Type B pancreatic cell (in vitro differentiated cells): ENCODE measurements at places on chromosomes 5 and 9.

DNA sequence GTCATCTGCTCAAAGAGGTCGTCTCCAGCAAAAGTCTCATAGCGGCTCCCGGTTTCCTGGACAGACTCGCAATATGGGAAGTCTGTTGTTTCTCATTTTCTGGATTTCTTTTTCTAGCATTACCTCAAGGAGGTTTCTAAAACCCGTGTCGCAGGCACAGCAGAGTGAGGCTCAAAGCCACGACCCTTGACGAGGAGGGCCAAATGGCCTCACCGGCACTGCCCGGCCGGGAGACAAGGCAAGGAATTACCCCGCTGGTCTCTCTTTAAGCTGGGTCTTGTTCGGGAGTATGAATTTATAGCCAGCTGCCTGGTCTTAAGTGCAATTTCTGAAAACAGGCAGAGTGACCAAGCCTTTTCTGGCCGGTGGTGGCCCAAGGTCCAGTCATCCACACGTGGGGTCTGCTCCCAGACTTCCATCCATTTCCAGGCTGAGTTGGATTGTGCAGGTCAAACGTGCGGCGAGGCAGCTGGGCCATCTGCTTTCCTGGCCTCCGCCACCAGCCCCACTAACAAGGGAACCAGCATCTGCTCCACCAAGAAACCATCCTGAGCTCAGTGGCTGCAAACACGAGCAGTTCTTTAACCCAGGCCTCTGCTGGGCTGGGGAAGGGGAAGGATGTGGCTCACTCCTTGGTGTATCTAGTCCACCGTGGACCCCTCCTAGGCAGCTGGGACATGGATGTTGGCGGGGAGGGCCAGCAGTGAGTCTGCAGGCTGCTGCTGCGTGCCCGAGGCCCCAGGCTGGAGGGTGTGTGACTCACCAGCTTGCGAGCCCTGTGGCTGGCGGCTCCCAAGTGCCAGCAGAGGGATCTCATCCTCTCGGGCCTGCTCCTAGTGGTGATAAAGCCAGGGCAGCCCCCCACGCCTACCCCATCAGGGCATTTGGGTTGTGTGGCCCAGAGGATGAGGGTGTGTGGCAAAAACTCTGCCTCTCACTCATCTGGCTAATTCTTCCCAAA lies 55.6 kb upstream of the COL5A1 start:
- peak; percentile 45 for DNase-seq
- no peak overlapping the region for H3K27ac ChIP-seq
- H3K36me3 ChIP-seq, result no peaks in the 10 kb centered on the region
- peaks cover 4% of the 10 kb centered on the region for H3K27me3 ChIP-seq
- peaks cover 8% of the 10 kb centered on the region for H3K4me1 ChIP-seq

- H3K4me3 ChIP-seq, result no peak overlapping the region
- H3K4me1 ChIP-seq, result peaks cover 19% of the 10 kb centered on the region
- H3K27me3 ChIP-seq, result no peaks in the 10 kb centered on the region
- peaks cover 11% of the 10 kb centered on the region for H3K36me3 ChIP-seq
Measured at GRCh38 chr5:60674251-60675069, 25.5 kb downstream of the DEPDC1B start.

GRCh38 chr9:129868872-129869486 lies 33.7 kb downstream of the USP20 start:
- no peaks in the 10 kb centered on the region for H3K27me3 ChIP-seq
- H3K36me3 ChIP-seq, result peaks cover 7% of the 10 kb centered on the region
- no peak overlapping the region for H3K4me3 ChIP-seq
- H3K27ac ChIP-seq, result no peak overlapping the region
- no peaks in the 10 kb centered on the region for H3K4me1 ChIP-seq

DNA sequence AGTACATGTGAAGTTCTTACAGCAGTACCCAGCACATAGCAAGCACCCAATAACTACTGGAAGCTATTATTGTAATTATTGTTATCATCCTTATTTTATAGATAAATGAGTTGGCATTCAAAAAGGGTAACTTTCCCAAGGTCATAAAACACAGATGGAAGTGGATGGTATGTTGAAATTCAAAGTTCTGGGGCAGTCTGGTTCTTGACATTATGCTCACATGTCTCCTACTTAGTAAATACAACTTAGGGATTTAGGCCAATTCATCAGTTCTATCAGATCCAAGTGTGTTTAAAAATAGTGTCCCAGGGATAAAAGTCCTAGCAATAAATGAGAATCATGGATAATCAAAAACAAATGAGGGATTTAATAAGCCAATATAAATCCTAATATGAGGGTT lies 265.2 kb downstream of the ADAMTSL1 start:
- no peak overlapping the region for H3K27ac ChIP-seq
- H3K4me1 ChIP-seq, result peaks cover 21% of the 10 kb centered on the region
- H3K36me3 ChIP-seq, result no peaks in the 10 kb centered on the region
- H3K27me3 ChIP-seq, result no peaks in the 10 kb centered on the region

DNA sequence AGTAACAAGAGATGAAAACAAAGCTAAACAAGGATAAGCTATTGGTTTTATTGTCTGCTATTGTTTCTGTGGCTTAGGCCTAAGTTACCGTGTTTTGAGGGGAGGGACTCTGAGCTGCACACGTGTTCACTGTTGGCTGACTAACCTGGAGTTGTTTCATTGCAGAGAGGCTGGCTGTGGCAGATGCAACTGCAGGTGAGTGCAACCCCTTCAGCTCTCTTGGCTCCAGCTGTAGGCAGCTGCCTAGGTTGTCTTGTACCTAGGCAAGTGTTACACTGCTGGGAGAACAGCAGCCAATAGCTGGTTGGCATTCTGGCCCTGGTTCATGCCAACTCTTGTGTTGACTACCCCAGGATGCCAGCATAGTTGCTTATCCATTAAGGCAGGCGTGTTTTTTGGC lies 17.6 kb upstream of the MATR3 start:
- H3K4me1 ChIP-seq, result peaks cover 34% of the 10 kb centered on the region
- peak overlapping the region; percentile 80 for H3K27ac ChIP-seq
- H3K27me3 ChIP-seq, result no peaks in the 10 kb centered on the region
- peaks cover 10% of the 10 kb centered on the region for H3K36me3 ChIP-seq
- peak overlapping the region; percentile 81 for H3K4me3 ChIP-seq

DNA sequence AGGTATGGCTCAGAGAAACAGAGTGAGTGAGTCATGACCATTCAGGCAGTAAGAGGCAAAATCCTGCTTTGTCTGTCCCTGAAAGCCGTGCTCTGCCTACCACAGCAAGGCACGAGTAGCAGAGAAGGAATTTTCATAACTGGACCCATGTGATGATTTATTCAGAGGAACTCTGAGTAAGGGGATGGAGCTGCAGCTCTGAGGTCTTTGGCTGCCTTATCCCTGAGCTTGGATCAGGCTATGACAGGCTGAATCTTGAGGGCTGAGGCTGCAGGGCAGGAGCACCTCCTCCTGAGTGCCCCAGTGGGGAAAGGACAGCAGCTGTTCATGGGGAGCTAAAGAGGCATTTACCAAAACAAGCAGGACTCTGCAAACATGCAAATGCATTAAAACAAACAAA lies 183.4 kb downstream of the PAPPA start:
- no peaks in the 10 kb centered on the region for H3K27me3 ChIP-seq
- DNase-seq, result no peak
- no peak overlapping the region for H3K27ac ChIP-seq
- H3K4me1 ChIP-seq, result peaks cover 48% of the 10 kb centered on the region

DNA sequence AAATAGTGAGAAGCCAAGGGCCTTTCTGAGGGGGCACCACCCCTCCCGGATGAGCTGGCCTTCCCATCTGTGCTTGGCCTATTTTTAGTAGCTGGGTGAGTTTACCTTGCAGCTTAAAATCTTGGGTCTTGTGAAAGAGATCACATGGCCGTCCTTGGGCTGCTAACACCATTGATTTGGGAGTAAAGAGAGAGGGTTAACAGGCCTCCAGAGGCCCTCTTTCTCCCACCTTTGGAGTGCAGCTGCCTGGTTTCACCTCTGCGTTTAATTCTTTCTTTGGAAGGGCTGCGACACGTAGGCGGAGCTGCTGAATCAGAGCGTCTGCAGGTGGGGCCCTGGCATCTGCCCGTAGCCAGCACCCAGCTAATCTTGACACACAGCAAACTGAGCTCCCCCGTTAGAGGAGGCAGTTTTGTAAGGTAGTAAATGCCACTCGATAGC lies 12.8 kb downstream of the OLFM1 start:
- peaks cover 56% of the 10 kb centered on the region for H3K27me3 ChIP-seq
- H3K4me1 ChIP-seq, result no peaks in the 10 kb centered on the region
- no peak for DNase-seq
